Fibroblast of upper back skin (primary cell): ENCODE measurements at places on chromosomes 7 and 10.

DNA sequence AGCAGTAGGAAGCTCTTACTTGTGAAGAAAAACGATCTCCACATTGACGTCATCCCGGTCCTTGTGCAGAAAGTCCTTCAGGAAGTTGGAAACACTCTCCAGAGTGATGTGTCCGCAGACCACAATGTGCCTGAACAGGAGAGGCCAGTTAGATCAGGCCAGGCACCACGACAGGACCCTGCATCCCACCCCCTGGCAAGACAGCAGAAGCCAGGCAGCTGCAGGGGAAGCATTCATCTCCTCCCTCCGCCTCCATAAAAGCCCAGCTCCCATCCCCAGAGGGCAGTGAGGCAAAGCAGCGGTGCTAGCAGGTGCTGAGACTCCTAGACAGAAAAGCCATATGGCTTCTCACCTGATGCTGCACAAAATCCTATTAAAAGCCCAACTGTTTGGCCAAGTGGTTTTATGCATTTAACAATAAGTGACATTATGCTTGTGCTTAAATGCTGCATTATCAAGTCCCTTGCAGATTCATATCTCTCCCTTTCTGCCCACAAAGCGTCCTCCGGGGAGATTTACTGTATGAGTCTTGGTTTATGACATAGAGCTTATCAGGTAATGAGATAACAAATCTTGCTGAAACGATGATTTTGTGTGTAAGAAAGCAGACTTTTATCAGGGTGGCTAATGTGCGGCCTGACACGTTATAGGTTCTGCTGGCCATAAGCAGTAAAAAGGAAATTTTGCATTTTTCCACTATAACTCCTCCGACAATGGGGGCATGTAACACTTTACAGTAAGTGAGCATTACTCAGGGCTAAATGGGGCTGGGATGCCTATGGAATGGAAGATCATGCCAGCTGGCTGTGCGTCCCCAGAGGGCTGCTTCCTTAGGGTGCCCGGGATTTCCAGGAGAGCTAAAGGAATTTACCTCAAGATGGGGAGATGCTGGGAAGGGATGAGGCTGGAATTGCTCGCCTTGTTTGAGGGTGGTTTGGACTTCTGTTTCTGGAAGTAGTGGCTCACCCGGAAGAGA is 546.9 kb downstream of the KCNMA1 start:
- DNase-seq: no peak

DNA sequence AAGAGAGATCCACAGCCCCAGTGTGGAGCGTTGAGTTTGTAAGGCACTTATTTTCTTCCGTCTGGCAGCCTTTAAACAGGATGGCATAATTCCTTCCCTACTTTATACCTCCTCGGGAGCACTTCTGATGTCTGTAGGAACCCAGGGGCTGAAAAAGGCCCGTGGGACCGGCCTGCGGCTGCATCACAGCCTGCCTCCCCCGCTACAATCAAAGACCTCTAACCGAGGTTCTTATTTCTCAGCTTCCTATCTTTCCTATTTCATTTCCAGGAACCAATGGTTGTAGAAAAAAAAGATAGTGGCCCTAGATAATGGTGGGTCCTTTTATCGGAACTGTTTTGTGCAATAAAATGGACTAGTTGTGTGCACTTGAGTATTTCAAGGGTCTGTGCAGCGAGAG is 4.1 kb upstream of the CTBP2 start:
- DNase-seq: no peak

- DNase-seq: peak; percentile 28
These were observed 154.3 kb downstream of the SEMA3E start for GRCh38 chr7:83494683-83495082.

DNA sequence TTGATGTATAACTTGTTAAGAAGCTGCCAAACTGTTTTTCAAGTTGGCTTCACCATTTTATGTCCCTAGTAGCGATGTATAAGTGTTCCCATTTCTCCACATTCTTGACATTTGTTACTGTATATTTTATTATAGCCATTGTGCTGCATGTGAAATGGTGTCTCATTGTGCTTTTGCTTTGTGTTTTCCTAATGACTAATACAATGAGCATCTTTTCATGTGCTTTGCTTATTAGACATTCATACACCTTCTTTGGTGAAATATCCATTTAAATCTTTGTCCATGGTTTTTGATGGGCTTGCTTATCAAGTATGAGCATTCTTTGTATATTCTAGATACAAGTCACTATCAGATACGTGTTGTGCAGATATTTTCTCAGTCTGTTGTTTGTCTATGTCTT is 203.0 kb downstream of the CCSER2 start:
- DNase-seq: no peak
